ENCODE measurements at places on chromosomes 16 and 17.
A peak's percentile ranks its signal among the peaks of the same experiment; 100 is the strongest.

DNA sequence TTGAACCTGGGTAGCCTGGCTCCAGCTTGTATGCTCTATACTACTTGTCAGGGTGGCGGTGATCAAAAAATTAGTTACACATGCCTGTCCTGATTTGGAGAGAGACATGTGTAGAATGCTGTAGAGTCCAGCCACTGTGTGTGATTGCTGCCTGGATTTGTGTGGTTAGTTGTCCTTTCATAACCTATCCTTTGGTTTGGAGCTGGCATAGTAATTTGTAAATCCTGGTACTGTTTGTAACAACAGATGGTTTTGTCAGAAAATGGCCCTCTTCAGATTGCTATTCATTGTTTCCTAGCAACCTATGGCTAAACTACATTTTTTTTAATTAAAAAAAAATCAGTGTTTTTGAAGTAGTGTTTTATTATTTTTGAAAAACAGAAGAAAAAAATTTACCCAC is 30.5 kb downstream of the ETV4 start:
- DNase-seq = no peak

GRCh38 chr16:56936491-56936890 is 4.5 kb downstream of the HERPUD1 start:
- no peak for DNase-seq

GRCh38 chr17:10061111-10061845 is 137.1 kb downstream of the GAS7 start:
- DNase-seq = no peak

GRCh38 chr17:74566132-74566753 is 1.1 kb downstream of the CD300H start:
- no peak for DNase-seq

DNA sequence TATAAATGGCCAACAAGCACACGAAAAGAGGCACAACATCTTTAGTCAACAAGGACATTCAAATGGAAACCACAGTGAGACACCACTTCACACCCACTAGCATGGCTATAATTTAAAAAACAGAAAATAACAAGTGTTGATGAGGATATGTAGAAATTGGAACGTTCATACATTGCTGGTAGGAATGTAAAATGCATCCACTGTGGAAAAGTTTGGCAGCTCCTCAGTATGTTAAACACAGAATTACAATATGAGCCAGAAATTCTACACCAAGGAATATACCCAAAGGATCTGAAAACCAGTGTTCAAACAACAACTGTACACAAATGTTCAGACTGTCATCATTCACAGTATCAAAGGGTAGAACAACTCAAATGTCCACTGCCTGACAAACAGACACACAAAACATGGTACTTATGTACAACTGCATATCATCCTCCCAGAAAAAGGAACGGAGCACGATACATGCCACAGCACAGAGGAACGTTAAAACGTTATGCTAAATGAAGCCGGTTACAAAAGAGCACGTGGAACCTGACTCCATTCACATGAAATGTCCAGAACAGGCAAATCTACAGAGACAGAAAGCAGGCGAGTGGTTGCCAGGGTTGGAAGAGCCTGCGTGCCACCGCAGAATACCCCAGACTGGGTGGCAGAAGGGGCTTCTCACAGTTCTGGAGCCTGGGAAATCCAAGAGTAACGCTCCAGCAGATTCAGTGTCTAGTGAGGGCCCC is 32.8 kb upstream of the METRNL start:
- DNase-seq = no peak

DNA sequence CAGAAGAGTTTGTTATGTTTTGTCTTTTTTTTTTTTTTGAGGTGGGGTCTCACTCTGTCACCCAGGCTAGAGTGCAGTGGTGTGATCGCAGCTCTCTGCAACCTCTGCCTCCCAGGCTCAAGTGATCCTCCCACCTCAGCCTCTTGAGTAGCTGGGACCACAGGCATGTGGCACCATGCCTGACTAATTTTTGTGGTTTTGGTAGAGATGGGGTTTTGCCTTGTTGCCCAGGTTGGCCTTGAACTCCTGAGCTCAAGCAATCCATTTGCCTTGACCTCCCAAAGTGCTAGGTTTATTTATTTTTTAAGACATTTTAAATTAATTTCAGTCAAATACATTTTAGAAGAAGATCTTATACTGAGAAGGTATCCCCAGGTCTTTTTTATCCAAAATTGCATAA is 366.7 kb downstream of the KCNJ2 start:
- DNase-seq = no peak

GRCh38 chr16:28623172-28623711 is 13.4 kb upstream of the SULT1A1 start:
- peak; percentile 35 for DNase-seq

DNA sequence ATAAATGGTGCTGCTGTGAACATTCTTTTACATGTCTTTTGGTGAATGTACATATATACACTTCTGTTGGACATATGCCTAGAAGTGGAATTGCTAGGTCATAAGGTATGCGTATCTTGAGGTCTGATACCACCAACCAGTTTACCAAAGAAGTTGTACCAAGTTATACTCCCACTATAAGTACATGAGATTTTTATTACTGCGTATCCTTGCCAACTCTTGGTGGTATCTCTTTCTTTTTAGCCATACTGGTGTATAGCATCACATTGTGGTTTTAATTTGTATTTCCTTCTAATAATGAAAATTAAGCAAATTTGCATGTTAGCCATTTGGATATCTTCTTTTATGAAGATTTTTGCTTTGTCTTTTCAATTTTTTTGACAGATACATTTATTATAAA is 80.5 kb downstream of the ATF7IP2 start:
- DNase-seq = no peak

GRCh38 chr16:27145630-27146029 is 57.7 kb upstream of the KDM8 start:
- no peak for DNase-seq

DNA sequence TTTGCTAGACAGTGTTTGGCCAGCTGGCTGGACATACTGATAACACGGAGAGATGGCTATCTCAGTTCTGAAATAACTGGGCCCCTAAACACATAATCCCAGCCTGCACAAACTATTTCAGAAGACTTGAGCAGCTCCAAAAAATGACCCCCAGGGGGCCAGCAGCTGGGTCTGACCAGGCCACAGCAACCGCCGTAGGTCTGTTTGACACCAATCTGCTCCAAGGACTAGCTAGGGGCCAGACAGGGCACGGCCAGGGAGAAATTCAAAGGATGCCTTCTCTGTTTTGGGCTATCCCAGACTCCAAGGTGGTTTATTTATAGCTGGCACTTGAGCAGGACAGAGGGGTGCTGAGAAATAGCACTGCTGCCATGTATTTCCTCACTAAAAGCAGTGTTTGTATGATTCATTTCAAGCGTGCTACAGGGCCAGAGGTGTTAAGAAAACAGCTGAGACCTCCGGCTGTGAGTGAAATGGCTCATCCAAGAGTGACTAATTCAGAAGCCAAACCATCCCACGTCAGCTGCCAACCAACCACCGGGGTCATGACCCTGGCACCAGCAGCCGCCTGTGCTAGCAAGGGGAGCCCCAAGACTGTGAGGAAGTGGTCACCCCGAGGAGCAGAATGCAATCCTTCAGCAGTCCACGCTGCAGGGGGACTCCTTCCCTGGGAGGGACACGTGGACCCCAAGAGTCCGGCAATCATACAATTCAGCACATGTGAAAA is 5.7 kb downstream of the GGA2 start:
- no peak for DNase-seq

GRCh38 chr16:11211977-11212797 is 43.8 kb downstream of the SOCS1 start:
- no peak for DNase-seq

DNA sequence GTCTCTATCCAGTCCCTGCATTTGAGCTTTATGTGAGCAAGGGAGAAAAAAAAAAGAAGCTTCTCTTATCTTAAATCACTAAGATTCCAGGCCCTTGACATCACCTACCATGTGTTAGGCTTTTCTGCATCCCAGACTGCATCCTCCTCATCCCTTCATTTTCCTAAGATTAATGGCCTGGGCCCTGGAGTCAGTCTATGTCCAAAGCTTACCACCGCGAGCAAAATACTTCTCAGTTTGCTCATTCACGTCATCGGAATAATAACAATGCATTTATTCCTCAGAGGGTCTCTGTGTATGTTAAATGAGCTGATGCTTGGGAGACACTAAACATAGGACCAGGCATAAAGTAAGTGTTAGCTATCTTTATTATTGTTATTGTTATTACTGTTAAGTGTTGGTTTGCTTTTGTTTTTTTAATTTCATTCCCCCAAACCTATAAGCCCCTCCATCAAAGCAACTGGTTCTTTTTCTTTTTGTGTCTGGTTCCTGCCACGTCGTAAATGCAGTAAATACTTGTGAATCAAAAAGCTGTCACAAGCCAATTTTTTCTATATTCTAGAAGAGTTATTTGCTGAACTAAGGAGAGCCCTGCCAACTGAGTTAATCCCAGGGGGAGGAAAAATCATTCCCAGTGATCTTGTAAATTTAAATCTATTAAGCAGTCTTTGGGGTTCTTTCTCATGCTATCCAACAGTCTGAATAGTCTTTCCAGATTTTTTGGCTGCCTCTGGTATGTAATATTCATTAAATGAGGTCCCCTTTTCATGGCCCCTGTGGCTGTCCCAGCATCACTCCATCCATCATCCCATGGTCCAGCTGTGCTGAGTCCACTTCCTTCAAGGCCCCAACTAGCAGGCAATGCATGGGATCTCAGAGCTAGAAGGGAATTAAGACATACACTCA is 46.5 kb downstream of the VAT1L start:
- DNase-seq = no peak

- no peak for DNase-seq
Measured at GRCh38 chr17:79926142-79926604, 86.9 kb upstream of the CBX4 start.

GRCh38 chr16:85915125-85915845 is 16.3 kb downstream of the IRF8 start:
- DNase-seq = no peak

DNA sequence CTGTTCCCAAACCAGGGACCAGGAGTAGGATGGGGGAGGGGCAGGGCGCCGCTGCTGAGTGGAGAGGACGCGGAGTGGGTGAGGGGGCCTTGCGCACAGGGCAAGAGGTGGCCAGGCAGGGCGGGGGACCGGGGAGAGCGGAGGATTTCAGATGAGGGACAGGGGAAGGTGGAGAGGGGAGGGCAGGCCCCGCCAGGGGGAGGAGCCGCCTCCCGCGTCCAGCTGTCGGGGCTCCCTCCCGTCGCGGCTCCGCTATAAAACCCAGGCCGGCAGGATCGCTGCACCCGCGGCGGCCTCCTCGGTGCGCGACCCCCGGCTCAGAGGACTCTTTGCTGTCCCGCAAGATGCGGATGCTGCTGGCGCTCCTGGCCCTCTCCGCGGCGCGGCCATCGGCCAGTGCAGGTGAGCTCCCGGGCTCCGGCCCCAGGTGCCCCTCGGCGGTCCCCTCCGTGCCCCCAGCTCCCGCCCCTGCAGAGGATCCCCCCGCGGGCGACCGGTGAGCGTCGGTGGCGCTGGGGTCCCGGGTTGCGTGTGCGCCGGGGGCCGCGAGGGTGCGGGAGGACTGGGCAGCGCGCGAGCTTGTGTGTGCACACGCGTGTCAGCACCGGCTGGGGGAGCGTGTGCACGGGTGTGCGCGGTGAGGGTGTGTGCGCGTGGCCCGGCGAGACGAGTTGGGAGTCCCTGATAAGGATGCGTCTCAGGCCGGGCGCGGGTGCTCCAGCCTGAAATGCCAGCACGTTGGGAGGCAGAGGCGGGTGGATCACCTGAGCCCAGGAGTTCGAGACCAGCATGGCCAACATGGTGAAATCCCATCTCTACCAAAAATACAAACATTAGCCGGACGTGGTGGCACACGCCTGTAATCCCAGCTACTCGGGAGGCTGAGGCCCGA is at the start of gene CA4:
Gene CA4 (plus strand): TSS at position 283 of the 892 bp plus-strand sequence. CDS start 62 bp downstream, at position 345.
- no peak for DNase-seq

GRCh38 chr17:78438694-78439325 is 60.4 kb downstream of the PGS1 start:
- no peak for DNase-seq

GRCh38 chr17:79695797-79696609 is 34.7 kb upstream of the ENPP7 start:
- peak; percentile 55 for DNase-seq

GRCh38 chr17:5526821-5527598 is 40.6 kb downstream of the MIS12 start:
- DNase-seq = peak; percentile 86

GRCh38 chr17:49386373-49386772 is 24.3 kb upstream of the ZNF652 start:
- no peak for DNase-seq

GRCh38 chr16:49183911-49184310 is 97.7 kb downstream of the CBLN1 start:
- no peak for DNase-seq

DNA sequence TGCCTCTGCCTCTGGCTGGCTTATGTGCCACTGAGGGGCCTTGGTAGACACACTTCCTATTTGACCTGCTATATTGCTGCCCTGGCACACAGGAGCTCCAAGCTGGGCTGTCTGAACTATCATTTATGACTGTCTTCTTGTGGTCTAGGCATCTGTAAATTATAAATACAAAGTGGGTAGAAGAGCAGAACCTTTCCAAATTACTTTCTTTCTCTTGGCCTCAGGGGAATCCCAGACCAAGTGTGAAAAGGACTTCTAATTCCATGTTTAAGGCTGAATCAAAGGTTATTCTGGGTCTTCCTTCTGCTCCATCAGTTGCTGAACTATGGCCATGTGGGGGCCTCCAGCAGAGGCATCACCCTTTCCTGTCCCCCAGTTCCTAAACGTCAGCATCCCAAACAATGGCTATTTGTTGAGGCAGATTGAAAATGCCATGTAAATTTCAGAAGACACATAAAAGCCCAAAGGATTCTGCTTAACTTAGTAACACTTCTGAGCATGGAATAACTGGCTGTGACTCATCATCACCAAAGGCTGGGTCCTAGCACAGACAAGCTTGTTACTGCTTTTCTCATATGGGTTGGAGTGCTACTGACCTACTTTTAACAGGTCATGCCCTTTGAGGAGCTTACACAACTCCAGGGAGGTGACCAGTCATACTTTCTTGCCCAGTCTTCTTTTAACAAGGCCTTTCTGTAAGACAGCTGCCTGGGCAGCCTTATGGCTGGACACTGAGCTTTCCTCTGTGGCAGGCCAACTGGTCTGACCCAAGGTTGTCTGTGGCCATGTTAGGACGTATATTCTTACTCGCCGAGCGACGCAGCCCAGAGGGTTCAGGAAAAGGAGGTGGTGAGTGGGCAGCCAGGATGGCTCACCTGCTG is 154.8 kb downstream of the VPS53 start:
- no peak for DNase-seq

GRCh38 chr16:88781140-88782077 is 3.6 kb downstream of the PIEZO1 start:
- no peak for DNase-seq

DNA sequence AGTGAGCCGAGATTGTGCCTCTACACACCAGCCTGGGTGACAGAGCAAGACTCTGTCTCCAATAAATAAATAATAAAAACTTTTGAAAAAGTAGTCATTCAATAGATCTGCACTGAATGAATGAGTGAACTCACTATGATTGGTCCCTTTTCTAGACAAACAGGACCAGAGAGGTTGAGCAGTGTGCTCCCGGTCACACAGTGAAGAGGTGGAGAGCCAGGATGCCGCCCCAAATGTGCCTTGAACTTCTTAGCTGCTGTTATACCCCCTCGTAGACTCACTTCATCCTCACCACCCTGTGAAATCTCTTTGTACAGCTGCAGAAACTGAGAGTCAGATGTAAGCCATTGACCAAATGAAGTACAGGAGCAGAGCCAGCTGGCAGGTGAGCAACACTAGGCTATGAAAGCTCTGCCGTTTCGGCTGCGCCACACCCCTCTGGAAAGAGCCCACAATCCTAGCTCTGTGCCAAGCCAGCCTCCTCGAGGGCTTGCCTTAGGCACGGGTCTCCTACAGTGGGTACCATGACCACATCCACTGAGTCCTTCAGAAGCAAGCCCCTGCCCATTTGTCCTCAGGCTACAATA is 7.8 kb upstream of the KIAA0513 start:
- DNase-seq = no peak
